ENCODE measurements at places on chromosomes 4 and X. TPM values are rescaled to one million over a fixed set of nuclear protein-coding genes. Genes with fewer than 3 reads are reported as not detected.

The WDFY3 gene
- total RNA-seq, result 449 TPM

The NLGN3 gene
- 0.64 TPM for total RNA-seq

The PCGF3 gene
- 56.5 TPM for total RNA-seq

The TET2 gene
- 33.6 TPM for total RNA-seq

The DCAF4L1 gene
- total RNA-seq, result 0.32 TPM

The TAF7L gene
- total RNA-seq, result not detected

The PAPSS1 gene
- total RNA-seq, result 7.5 TPM

The H2BW2 gene
- total RNA-seq, result not detected

The BCLAF3 gene
- total RNA-seq, result 17.5 TPM

The SRPX2 gene
- 16.4 TPM for total RNA-seq

The UGT2B11 gene
- not detected for total RNA-seq

The FAM9C gene
- total RNA-seq, result 0.64 TPM

The GCNA gene
- 3.0 TPM for total RNA-seq

The COX7B2 gene
- total RNA-seq, result not detected

The OPRPN gene
- total RNA-seq, result not detected

The IGSF1 gene
- not detected for total RNA-seq

The VCX3A gene
- total RNA-seq, result not detected

The BEND2 gene
- not detected for total RNA-seq

The TMPRSS11D gene
- total RNA-seq, result not detected

The TBC1D19 gene
- 10.6 TPM for total RNA-seq

The SPANXD gene
- total RNA-seq, result not detected

The STBD1 gene
- 48.7 TPM for total RNA-seq

The IL21 gene
- not detected for total RNA-seq

The GUF1 gene
- 22.2 TPM for total RNA-seq
